Stimulated activated CD4-positive, alpha-beta T cell treated with anti-CD3 and anti-CD28 coated beads, Interleukin-12 subunit alpha, Interleukin-12 subunit beta, amount 100 ng/mL, for 24 hours (primary cell): ENCODE measurements at places on chromosomes 2 and 18.

GRCh38 chr18:79466591-79466990, 70.9 kb downstream of the NFATC1 start:
- no peak for DNase-seq

DNA sequence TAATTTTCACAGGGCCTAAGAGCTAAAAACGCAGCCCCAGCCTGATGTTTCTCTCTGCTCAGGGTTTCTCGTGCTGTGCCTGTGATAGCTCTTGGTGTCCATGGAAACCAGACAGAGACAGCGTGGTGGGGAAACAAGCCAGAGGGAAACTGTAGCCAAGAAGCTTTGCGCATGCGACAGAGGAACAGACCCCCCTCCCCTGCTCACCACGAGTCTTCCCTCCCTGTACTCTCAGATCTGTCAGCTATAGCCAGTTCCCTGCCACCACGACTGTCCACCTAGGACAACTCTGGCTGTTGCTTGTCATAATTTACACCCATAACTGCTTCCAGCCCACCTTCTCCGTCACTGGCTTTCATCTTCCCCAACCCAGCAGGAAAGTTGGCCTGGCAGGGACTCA, 13.2 kb upstream of the DNAJC27 start:
- no peak for DNase-seq

GRCh38 chr2:157032017-157032416, 225.5 kb upstream of the GALNT5 start:
- DNase-seq: no peak

DNA sequence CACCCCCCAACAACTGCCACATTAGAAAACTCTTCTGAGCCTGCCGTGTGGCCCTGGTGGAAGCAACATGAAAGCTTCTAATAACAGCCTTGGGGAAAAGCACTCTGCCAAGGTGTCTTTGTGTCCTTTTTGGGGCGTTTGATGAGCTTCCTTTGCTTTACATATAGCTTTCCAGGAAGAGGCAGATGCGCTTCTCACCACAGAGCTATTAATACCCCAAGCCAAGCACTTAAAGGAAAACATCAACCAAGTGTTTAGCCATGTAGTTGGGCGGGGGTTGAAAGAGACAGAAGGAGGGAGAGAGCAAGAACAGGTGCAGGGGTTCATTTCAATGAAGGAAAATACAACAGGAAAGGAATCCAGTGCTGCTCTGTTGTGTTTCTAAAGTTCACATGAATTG, 176.1 kb downstream of the VAPA start:
- DNase-seq: no peak

- DNase-seq: no peak
Measured at GRCh38 chr2:26169681-26170414, 3.0 kb upstream of the GAREM2 start.

DNA sequence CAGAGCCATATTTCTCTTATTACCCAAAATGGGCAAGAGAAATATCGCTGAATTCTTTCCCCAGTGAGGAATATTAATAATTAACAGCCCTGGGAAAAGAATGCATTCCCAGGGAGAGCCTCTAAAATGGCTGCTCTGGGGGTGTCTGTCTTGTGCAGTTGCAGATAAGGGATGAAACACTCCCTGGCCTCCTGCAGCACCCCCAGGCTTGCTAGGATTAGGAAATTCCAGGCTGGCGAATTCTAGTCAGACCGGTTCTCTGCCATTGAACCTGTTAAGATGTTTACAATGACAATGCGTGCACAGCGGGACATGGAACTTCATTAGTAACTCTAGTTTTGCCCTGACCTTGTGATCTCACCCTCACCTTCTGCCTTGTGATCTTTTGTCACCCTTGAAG, 24.5 kb downstream of the MRPL30 start:
- no peak for DNase-seq

GRCh38 chr18:76558881-76559667, 64.0 kb upstream of the ZNF516 start:
- no peak for DNase-seq

DNA sequence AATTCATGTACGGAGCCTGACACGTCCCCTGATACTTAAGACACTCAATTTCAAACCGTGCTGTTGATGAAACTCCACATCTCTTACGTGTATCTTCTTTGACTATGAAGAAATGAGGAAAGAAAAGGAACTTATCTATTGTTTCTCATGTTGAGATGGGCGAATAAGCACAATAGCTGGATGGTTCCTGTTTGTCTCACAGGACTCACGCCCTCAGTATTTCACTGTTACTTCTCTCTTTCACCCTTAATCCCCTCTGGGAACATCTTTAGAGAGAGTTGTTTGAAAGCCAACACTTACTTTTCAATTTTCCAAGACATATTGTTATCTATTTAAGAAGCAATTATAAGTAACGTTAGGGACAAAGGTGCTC, 99.8 kb downstream of the COPS8 start:
- no peak for DNase-seq

DNA sequence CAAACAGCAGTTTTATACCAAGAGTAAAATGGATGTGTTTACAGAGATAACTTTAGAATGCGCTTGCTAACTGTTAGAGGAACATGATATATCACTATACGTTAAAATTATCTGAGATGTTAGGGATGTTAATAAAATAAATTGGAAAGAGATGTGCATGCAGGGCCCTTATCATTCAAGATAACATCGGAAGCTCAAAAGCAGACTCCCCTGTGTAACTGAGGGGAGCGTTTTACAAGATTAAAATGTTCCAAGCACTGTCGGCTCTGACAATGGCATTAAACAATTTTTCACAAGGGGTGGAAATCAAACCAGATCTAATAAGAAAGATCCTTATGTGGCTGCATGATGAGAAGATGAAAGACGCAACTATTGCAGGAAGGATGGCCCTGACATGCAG, 53.3 kb upstream of the DCC start:
- DNase-seq: no peak

DNA sequence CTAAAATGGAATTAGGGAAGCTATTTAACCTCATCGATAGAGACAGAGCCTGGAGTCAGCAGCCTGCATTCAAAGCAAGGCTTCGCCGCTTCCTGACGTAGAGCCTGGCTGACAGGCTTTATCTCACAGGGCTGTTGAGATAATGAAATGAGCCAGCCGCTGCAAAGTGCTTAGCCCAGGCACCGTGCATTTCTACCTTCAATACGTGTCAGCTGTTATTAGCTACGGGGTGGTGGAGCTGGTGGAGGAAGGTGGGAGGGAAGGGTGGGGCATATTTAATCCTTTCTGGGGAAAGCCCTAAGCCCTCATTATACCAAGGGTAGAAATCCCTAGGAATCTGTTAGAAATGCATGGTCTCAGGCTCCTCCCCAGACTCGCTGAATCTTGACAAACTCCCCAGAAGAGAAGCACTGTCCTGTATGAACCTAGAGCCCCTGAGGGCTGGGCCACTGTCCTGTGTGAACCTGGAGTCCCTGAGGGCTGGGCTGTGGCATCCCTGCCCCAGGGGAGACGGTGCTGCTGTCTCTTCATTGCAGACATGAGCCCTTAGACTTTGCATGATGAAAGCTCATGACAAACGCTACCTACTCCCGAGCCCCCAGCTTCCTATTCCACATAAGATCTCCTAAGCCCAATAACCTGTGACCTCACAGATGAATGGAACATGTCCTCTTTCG, 72.4 kb downstream of the ALPK2 start:
- no peak for DNase-seq

- DNase-seq: no peak
Measured at GRCh38 chr2:18253686-18254197, 306.7 kb downstream of the RDH14 start.

DNA sequence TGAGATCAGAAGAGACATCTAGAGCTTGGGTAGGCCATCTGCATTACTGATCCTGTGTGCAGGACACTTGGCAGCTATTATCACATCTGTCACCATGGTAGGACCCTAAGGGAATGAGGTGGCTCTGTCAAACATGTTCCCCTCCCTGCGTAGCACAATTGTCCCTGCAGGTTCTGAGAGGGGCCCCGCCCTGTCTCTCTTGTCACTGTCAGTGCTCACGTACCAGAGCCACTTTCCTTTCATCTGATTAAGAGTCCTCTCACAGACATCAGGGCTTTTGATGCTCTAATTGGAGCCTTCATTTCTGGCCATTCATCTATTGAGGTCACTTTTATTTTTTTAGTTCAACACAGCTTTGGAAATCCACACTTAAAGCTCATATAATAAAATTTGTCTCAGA, 38.5 kb downstream of the NEB start:
- no peak for DNase-seq

DNA sequence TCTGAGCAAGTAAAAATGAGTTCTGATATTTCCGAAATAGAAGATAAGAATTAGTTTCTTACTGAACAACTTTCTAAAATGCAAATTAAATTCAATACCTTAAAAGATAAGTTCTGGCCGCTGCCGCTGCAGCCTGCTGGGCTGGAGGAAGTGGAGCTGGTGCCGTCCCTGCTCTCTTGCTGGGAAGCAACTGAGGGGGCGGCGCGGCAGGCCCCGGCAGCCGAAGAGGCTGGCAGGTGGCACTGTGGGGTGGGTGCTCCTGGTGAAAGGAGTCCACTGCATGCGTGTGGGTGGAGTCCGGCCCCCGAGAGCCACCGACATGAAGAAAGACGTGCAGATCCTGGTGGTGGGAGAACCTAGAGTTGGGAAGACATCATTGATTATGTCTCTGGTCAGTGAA, 89.5 kb upstream of the ZNF519 start:
- DNase-seq: no peak

DNA sequence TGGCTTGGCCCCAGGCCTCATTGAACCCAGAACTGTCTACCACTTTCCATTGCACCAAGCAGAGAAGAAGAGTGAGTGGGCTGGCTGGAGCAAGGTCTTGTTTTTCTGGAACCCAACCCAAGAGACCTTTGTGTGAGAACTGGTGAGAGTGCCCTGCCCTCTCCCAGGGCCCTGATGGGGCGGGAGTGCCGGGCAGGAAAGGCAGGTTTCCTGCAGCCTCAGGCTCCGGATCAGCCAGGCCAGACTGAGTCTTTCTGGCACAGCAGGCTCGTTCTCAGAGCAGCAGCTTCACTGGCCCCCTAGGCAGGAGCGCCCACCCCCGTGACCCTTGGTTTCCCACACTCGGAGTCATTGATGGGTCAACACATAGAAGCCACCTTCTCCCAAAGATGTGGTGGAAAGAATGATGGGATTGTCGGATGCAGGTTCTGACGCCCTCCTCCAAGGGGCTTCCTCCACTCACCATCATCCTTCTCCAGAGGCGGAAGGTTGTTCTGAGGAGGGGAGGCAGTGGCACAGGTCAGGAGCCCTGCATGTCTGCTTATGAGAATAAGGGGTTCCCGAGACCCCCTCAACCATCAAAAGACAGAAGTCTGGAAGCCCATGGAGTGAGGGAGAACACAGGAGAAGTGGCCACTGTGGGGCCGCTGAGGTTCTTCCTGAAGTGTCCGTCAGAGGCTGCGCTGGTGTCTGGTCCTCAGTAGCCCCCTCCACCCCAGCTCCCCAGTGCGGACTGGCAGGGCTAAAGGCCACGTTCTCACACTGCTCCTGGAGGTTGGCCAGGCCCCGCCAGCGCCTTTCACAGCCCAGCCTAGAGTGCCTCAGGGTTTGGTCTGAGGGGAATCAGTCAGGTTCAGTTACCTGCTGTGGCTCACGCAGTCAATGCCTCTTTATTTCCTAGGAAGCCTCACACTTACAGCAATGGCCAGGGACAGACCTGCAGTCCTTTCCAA, 62.8 kb upstream of the LAPTM4A start:
- DNase-seq: no peak

DNA sequence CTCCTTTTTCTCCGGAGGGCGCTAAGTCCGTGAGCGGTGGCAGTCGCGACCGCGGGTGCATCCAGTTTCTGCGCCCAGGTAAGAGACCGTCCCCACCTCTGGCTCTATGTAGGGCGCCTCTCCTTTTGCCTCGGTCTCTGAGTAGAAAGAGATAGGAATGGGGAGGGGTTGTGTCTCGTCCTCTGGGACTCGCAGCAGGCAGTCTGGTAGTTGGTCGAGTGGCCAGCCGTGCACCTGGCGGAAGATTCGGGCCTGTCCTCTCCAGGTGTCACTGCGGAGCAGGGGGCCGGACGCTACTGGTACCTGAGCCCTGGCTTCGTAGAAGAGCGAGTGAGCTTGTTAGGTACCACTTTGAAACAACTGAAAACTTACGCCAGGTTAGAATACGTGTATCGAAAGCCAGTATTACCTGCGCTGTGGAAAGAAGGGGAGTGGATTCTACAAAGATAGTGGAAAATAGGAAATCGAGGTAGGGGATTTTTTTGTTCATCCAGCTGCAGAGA, 403 bp downstream of the MAP2 start:
- no peak for DNase-seq

DNA sequence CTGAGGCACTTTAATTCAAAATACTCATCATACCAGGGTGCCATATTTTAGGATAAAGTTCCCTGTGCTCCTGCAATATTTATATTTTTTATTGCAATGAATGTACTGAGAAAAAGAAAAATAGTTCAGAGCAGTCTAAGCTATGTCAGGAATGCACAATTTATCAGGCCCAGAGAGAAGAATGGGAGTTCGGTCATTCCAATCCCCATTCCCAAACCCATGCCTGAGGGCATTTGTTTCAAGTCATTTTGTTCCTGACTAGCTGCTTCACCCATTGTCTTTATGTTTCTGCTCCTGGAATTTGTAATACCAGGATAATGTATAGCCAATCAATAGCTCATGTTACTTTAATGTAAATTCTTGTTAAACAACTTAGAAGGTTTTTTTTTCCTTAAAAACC, 24.4 kb upstream of the FTCDNL1 start:
- no peak for DNase-seq

DNA sequence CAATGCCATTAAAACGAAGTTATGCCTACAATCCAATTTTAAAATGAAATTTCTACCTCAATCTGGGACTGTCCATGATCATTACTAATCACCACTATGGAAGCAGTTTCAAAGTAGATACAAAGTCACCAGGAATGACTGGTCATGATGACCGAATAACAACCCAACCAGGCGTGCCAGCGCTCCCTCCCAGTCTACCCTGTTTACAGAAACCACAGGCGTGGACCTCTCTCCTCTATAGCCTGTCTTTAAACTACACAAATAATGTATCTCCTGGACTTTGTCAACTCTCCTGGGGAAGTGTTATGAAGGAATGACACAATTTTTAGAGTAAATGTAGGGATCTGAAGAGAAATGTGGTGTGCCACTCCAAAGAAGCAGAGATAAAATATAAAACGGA, 150.2 kb downstream of the SRBD1 start:
- no peak for DNase-seq

- no peak for DNase-seq
Measured at GRCh38 chr18:45828917-45829811, 3.7 kb downstream of the SIGLEC15 start.
